Immature natural killer cell (primary cell): ENCODE measurements at places on chromosomes 12 and 14.

DNA sequence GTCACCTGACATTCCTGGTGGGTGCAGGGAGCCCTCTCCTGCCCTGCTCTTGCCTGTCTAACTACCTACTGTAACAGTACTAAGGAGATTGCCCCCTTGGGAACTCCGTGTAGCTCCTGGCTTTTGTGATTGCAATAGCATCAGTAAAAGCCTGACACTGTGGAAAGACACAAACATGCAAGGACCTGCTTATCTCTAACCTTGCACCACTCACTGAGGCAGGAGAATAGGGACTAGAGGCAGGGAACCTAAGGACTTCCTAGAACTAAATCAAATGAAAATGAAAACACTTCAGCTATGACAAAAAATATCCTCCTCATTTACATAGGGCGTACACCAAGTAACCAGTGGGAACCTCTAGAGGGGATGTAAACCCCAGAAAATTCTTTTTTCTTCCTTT is 28.5 kb downstream of the TUBA1A start:
- DNase-seq = no peak

DNA sequence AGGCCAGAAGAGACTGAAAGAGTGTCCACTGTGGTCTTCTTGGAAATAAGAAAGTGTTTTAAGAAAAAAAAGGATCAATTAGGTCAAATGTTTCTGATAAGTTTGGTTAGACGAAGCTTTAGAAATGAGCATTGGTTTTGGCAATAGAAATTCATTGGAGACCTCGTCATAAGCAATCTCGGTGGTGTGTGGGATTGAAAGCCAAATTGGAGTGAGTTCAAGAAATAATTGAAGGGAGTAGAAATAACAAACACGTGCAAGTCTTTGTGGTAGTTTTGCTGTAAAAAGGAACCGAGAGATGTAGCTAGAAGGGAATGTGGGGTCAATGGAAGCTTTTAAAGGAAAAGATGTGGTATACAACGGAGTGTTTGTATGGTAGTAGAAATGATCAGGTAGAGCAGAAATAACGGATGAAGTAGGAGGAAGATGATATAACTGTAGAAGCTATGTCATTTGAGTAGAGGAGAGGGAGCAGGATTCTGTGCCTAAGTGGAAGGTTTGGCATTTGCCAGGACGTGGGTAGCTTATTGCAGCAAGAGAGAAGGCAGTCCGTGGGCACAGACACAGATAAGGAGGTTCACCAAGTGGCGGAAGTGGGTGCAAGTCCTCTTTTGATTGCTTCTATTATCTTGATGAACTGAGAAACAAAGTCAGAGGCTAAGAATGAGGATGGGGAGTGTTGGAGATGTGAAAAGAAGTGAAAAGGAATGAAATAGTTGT is 146.2 kb downstream of the DACT1 start:
- no peak for DNase-seq

GRCh38 chr12:45490232-45490881 is 239.1 kb upstream of the ARID2 start:
- no peak for DNase-seq

DNA sequence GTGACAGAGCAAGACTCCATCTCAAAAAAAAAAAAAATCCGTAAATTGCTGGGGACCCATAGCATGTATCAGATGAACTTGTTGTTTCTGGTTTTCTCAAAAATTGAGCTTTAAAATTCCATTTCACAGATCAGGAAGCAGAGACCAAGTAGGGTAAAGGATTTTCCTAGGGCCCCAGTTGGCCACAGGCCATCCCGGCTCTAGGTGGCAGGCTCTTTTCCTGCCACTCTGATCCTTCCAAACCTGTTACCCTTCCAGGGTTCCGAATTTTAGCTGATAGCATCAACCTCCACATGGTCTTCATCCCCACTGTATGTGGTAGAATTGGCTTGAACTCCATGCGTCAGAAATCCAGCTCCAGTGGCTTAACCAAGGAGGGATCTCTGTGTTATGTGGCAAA is 36.1 kb upstream of the BDKRB2 start:
- no peak for DNase-seq

DNA sequence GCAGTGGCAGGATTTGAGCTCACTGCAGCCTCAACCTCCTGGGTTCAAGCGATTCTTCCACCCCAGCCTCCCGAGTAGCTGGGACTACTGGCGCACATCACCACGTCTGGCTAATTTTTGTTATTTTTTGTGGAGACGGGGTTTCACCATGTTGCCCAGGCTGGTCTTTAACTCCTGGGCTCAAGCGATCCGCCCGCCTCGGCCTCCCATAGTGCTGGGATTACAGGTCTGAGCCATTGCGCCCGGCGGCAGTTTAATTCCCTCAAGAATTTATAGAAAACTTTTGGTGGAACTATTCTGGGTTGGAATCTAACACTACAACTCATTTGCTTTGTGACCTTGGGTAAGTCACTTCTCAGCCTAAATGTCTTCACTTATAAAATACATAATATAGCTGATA is 1.8 kb upstream of the SP1 start:
- DNase-seq = no peak

- no peak for DNase-seq
These were observed 519.8 kb upstream of the TMPO start for GRCh38 chr12:97995559-97995958.

GRCh38 chr12:127479256-127479655 is 787.7 kb upstream of the TMEM132C start:
- no peak for DNase-seq

- DNase-seq = no peak
These were observed 263.8 kb downstream of the APAF1 start for GRCh38 chr12:98908866-98909265.

DNA sequence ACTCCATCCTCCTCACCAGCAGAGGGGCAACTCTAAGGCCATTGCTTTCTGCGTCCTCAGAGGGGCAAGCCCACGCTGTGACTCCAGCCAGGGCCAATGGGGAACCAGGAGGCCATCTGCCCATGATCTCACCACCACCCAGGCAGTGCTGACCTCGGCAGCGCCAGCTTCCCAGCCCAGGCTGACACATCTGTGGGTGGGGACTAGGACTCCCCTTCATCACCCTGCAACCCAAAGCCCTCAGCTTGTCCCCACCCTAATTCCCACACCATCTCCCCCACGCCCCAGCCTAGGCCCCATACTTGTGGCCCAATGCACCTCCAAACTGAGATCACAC is 58.6 kb downstream of the VWF start:
- DNase-seq = no peak

DNA sequence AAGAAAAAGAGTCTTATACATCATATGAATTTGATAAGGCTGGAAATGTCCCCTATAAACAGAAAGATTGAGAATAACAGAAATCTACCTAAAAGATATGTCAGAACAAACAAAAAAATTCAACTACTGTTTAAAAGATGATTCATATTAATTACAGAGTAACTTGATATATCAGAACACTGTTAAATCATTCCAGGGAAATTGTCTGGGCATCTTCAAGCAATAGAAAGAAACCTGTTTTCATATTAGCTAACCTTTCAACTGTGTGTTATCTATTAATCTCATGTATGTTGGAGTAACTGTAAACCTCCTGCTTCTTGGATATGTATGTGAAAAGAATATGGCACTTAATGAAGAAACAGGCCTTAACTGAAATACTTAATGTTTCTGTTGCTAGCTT is 96.7 kb downstream of the NUBPL start:
- DNase-seq = no peak

GRCh38 chr12:42213023-42213422 is 25.0 kb downstream of the YAF2 start:
- no peak for DNase-seq

- DNase-seq = no peak
These were observed 237.5 kb upstream of the TMTC1 start for GRCh38 chr12:30021051-30021833.

- no peak for DNase-seq
These were observed 308.0 kb upstream of the LMO3 start for GRCh38 chr12:16913832-16914490.

DNA sequence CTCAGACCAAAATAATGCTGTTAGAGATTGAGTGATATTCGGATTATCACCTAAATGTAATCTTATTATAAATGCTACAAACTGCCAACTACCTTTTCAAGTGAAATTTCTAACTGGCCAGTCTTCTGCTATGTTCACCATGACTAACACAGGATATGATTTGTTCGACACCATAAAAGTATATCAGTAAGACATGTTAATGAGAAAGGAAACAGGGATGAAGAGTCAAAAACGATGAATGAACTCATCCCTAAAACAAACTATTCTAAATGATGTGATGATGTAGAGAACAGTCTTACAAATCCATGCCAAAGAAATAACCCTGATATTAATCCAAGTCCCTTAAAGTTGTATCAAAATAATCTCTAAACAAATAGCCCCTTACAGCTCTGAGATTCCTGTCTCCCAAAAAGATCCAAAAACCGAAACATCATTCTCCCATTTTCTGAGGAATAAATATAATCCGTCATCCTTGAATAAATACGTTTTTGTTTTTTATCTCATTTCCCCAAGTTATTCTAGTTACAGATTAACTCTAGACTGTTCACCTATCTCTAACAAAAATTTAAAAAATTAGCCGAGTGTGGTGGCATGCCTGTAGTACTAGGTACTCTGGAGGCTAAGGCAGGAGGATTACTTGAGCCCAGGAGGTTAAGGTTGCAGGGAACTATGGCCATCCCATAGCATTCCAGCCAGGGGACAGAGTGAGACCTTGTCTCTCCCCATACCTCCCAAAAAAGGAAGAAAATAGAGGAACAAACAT is 9.1 kb downstream of the SCAF11 start:
- no peak for DNase-seq

DNA sequence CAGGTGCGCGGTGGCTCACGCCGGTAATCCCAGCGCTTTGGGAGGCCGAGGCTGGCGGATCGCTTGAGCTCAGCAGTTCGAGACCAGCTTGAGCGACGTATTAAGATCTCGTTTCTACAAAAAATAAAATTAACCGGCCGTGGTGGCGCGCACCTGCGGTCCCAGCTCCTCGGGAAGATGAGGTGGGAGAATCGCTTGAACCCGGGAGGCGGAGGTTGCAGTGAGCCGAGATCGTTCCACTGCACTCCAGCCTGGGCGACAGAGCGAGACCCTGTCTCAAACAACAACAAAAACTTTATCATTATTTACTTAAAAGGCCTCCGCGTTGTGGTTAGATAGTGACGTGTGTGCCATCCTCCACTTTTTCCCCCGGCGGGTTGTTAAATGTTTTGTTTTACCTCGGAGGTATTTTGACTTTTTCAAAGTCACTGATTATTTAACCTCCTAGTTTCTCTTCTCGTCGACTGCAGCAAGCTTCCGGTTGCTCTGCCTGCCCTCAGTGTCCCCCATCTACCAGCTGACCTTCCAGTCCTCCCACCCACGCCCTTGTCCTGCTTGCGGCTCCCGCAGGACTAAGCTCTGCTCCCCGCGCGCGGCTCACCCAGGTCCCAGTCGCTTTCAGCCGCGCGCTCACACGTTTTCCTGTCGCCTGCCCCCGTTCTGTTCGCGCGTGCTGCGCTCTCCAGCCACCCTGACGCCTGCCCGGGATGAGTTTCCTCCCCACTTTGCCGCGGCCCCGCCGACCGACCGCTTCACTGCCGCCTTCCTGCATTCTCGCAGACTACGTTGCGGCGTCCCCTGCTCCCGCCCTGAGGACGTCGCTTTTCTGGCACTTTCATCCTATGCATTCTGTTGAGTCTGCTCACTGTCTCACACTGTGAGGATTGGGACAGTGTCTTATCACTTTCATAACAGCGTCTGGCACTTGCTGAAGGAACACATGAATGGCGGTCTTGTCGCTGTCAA is 1.2 kb upstream of the SCAF11 start:
- peak; percentile 81 for DNase-seq
